ENCODE measurements at places on chromosomes 3 and 15. TPM values are rescaled to one million over a fixed set of nuclear protein-coding genes. Genes with fewer than 3 reads are reported as not detected.

Gene CKMT1A
- 2.3 TPM for total RNA-seq

Gene MYEF2
- total RNA-seq: not detected

Gene ZNF280D
- total RNA-seq: 43.7 TPM

Gene UBAP1L
- 2.1 TPM for total RNA-seq

Gene SLC12A1
- not detected for total RNA-seq

Gene ACSBG1
- total RNA-seq: not detected

Gene TPRG1
- total RNA-seq: 2.0 TPM

Gene SLC27A2
- total RNA-seq: not detected

Gene MINAR1
- total RNA-seq: 2.3 TPM

Gene NEK10
- 0.98 TPM for total RNA-seq

Gene CD200
- not detected for total RNA-seq

Gene ZIC1
- total RNA-seq: not detected

Gene CCR9
- total RNA-seq: not detected

Gene GRM7
- not detected for total RNA-seq

Gene GABRB3
- 3.5 TPM for total RNA-seq

Gene ANKRD34C
- total RNA-seq: under 0.01 TPM

Gene CYP1A1
- not detected for total RNA-seq

Gene LTK
- under 0.01 TPM for total RNA-seq

Gene DAPK2
- under 0.01 TPM for total RNA-seq

Gene ALDH1A2
- total RNA-seq: 4.3 TPM

Gene APEH
- total RNA-seq: 104 TPM

Gene SPSB4
- total RNA-seq: 0.39 TPM

Gene SCAPER
- total RNA-seq: 13.6 TPM

Gene MKRN3
- 0.11 TPM for total RNA-seq

Gene GRM2
- total RNA-seq: 0.11 TPM

Gene ARHGEF26
- 23.9 TPM for total RNA-seq

Gene CLDN11
- total RNA-seq: 2.4 TPM

Gene NMNAT3
- total RNA-seq: not detected

Gene ATP8B4
- total RNA-seq: not detected

Gene ZNF80
- total RNA-seq: not detected

Gene C3orf80
- total RNA-seq: not detected

Gene PRR20G
- total RNA-seq: not detected

Gene TNIK
- total RNA-seq: 6.3 TPM

Gene LAMB2
- total RNA-seq: 184 TPM

Gene TEX55
- not detected for total RNA-seq

Gene ITIH1
- total RNA-seq: not detected

Gene TUBGCP4
- 9.0 TPM for total RNA-seq

Gene HIGD2B
- 0.39 TPM for total RNA-seq

Gene ERICH6
- total RNA-seq: 0.39 TPM

Gene AGBL1
- not detected for total RNA-seq

Gene SLC7A14
- total RNA-seq: under 0.01 TPM
